Mononuclear cell (primary cell): ENCODE measurements at places on chromosomes 6 and 20. TPM values are rescaled to one million over a fixed set of nuclear protein-coding genes. Genes with fewer than 3 reads are reported as not detected.

OOEP gene
- not detected for total RNA-seq

UQCC2 gene
- total RNA-seq, result 2.4 TPM

TCF15 gene
- not detected for total RNA-seq

CAP2 gene
- total RNA-seq, result 0.10 TPM

ADGRF4 gene
- not detected for total RNA-seq

FAM209B gene
- 0.52 TPM for total RNA-seq

QRSL1 gene
- total RNA-seq, result 12.5 TPM

SNAP91 gene
- total RNA-seq, result not detected

BEND6 gene
- total RNA-seq, result 1.0 TPM

MLIP gene
- total RNA-seq, result not detected

HDGFL1 gene
- not detected for total RNA-seq

APOM gene
- total RNA-seq, result 3.0 TPM

MCHR2 gene
- not detected for total RNA-seq

MAN1A1 gene
- 33.4 TPM for total RNA-seq

SOD2 gene
- 932 TPM for total RNA-seq

MICA gene
- 7.1 TPM for total RNA-seq

RRP36 gene
- 31.1 TPM for total RNA-seq

L3MBTL3 gene
- total RNA-seq, result 41.2 TPM

ADTRP gene
- total RNA-seq, result 32.7 TPM

CASS4 gene
- total RNA-seq, result 13.4 TPM

ECT2L gene
- total RNA-seq, result not detected

TUBB1 gene
- total RNA-seq, result 188 TPM

RSPO3 gene
- not detected for total RNA-seq

HLA-DQA1 gene
- total RNA-seq, result 12.5 TPM

ARMH2 gene
- not detected for total RNA-seq

CCR6 gene
- 14.8 TPM for total RNA-seq

CCM2L gene
- 0.42 TPM for total RNA-seq

FAM83C gene
- total RNA-seq, result not detected

DEFB132 gene
- not detected for total RNA-seq

DNAH8 gene
- total RNA-seq, result 0.10 TPM

PKHD1 gene
- under 0.01 TPM for total RNA-seq

ZFP57 gene
- total RNA-seq, result not detected

CLPSL1 gene
- not detected for total RNA-seq

HSPA1L gene
- 2.7 TPM for total RNA-seq

SNRPB2 gene
- 57.5 TPM for total RNA-seq

NFATC2 gene
- total RNA-seq, result 12.2 TPM

TLDC2 gene
- total RNA-seq, result 0.10 TPM

BIRC7 gene
- 0.21 TPM for total RNA-seq

IDH3B gene
- 103 TPM for total RNA-seq
